Esophagus mucosa (tissue), 1 donor: ENCODE measurements at places on chromosomes 6 and 20.

DNA sequence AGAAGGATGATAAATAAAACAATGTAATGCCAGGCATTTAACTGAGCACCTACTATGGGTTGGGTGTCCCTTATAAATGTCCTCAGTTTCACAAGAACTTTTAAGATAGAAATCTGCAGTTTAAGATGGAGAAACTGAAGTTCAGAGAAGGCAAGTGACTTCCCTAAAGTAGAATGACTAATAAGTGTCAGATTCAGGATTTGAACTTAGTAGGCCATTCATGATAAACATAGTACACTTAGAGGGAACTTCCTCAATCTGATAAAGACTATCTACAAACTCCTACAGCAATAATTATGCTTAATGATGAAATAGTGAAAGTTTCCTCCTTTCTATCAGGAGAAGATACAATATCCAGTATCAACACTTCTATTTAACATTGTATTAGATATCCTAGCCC is 43.9 kb downstream of the NCR2 start:
- no peak for ATAC-seq

DNA sequence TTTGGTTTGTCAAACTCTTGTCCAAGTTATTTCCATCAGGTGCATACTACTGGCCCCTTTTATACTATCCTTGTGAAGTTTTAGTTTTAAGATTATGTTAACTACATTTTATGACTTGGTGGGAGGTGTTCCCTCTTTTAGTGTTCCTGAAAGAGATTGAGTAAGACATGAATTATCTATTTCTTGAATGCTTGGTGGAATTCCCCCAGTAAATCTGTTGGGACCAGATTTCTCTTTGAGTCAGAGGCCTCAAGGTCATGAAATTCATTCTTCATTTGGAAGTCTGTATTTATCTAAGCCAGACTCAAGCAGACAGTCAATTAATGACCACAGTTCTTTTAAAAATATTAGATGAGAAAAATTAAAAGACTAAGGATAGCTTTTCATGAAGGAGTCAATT is 81.3 kb downstream of the MOXD1 start:
- no peak for ATAC-seq

DNA sequence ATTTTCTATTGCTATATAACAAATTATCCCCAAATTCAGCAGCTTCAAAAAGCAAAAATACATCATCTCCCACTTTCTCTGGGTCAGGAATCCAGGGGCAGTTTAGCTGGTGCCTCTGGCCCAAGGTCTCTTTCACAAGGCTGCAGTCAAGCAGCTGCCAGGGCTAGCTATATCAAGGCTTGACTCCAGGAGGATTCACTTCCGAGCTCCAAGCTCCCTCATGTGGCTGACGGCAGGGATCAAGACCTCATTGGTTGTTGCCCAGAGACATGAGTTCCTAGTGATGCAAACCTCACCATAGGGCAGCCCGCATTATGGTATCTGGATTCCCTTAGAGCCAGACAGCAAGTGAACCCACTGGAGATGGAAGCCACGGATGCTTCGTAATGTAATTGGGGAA is 1.3 kb upstream of the VNN1 start:
- ATAC-seq, result peak; percentile 53

DNA sequence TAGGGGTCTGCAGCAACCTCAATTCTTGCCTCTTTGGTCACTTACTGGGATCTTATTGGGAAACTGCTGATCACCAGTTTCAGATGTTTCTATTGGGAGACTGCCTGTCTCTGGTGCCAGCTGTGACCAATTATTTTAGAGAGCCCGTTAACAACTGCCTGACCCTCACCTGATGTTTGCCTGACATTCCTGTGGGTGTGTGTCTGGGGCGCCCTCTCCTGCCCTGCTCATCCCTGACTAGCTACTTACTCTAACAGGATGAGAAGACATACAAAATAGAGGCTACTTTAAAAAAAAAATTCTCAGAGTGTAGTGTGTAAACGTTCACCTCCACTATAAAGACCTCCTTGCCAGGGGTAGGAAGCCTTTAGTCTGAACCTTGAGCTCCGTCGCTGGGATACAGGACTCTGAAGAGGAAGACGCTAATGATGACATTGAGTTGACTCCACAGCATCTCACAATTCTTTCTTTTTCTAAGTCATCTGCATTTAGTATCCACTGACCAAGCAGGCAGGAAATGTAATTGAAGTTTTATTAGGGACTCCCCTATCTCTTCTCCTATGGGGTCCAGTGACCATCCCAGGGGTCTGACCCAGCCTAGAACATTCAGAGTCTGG is 54.6 kb upstream of the DDR1 start:
- no peak for ATAC-seq

DNA sequence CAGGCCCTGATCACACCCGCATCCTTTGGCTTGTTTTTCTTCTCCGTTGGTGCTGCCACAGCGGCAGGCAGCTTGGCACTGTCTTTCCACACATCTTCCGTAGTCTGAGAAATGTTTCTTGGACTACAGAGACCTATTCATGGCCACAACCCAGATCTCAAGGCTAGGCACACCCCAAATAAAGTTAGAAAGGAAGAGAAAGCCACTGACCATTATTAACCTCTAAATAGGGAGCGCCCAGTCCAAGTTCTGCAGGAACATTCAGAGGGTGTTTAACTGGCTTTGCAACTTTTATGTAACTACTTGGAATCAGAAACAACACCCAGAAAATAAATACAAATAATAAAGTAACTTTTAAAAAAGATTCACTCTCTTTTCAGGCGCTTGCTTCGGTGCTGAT is 124.8 kb upstream of the NEDD9 start:
- peak; percentile 80 for ATAC-seq

DNA sequence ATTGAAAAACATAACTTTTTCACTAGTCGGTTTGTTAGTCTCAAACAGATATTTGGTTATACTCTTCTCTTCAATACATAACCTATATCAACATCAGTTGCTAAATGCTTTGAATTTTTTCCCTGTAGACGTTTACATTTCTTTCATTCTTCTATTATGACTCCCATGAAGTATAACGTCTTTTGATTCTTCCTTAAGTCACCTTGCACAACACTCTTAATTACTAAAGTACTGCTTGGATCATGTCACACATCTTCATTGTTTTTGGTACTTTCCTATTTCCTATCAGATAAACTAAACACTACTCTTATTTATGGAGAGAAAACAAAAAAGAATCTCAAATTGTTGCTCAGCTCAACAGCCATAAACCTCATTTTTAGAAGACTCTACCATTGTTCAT is 23.0 kb upstream of the BMP5 start:
- no peak for ATAC-seq

GRCh38 chr6:33856031-33856590 is 52.3 kb upstream of the MLN start:
- ATAC-seq, result no peak

DNA sequence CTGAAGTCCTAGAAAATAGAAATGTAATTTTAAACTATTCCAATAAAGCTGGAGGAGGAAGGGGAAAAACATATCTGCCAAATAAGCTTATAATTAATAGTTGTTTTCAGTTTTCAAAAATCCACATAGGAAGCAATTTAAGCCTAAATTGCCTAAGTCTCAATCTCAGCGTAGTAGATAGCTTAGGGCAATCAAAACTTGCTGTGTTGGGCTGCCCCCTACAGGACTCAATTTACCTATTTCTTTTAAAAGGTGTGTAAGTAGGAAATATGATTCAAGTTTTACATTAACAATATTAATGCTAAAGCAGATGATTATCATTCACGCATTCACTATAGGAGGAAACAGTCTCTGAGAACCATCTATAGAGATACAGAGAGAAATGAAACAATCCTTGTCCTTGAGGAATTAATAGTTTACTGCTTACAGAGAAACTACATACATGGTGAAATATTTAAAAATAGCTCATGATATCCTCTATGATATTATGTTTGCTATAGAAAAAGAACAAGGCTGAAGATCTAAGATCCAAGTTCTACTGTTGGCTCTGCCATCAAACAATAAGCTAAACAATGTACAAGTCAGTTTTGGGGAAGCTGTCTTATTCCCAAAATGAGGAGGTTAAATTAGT is 102.1 kb downstream of the ATG5 start:
- ATAC-seq, result peak; percentile 77
